NCI-H460 (cell line): ENCODE measurements at places on chromosomes 12 and 14.
A peak's percentile ranks its signal among the peaks of the same experiment; 100 is the strongest.

DNA sequence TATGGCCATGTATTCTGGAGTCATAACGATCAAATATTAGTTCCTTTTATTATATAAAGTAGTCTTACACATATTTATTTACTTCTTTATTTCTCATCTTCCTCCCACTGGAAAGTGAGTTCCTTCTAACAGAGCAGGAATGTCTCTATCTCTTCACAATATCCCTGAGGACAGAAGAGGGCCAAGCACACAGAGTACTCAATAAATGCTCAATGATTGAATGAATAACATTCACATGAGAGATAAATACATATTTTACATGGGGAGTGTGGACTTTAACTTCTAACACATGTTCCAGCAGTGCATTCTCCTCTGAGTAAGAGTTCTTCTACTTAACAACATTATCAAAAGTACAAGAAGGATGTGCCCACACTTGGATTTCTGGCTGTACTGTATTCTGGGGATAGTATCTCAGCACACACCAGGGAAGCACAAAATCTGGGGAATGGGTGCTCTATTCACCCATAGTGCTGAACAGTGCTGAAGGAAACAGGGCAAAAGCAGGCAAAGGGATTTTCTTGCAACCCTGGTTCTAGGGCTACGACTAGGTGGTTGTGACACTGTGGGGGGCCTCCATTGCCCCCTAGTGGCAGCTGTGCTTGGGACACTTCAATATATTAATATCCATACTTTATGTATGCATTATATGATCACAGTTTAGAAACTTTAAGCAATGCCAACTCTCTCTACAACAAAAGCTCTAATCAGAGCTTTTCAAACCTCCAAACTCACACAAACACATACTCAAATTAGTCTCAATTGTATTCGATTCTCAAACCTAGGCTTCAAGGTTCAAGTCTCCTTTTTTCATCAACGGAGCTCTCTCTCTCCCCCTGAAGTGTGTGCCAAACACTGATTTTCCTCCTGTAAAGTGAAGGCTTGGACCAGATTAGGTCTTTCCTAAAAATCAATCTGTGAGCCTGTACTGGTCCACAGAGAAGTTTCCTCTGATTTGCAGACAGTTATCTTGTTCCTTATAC lies 115.5 kb downstream of the SLC2A13 start:
- DNase-seq, result peak; percentile 39

DNA sequence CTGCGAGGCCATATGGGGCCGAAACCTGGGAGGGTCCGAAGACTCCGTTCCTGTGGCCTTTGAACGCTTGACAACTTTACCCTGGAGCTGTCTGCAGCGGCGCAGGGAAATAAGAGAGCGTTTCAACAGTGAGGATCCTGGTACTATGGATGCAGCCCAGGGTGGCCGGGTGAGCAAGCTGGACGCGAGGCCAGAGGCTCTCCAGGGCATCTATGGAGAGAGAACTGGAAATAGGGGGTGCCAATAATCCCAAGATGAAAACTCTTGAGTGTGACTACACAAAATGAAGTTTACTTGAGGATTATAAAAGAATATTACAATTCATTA lies 1.1 kb upstream of the ABCC9 start:
- no peak for DNase-seq

- DNase-seq, result no peak
These were observed 46.7 kb downstream of the WBP11 start for GRCh38 chr12:14756334-14757143.

- no peak for DNase-seq
These were observed 18.6 kb upstream of the ABCD2 start for GRCh38 chr12:39638178-39638577.

GRCh38 chr14:52974406-52974805 lies 23.6 kb upstream of the FERMT2 start:
- no peak for DNase-seq

DNA sequence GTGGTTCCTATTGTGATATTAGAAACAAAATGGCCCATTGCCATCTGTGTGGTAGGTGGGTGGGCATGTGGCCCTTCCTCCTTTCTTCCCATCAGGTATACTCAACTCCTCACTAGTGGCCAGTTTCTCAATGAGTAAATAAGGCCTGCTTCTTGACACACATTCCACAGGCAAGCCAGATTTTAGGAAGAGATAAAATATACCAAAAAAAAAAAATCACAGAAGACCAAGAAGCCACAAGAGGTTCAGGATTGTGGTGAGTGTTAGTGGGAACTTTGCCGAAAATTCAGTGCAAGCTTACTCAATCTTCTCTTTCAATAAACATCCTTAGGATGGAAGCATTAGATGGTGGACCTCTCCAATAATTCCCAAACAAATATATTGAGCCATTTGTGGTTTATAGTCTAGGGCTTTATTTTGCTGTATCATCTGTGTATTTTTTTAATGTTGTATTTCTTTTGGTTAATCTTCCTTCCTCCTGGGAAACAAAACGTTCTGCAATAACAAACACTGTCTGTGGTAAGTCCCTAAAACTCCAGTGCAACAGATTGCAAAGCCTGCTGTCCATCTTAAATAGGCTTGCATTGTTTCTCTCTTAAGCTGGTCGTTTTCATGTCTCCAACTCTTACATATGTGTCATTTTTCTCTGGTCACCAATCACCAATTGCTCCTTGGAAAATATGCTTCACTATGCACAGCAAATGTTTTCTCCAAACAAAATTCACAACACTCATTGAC lies 289.9 kb upstream of the KITLG start:
- DNase-seq, result no peak

- DNase-seq, result no peak
These were observed 15.6 kb downstream of the TRMT61A start for GRCh38 chr14:103544388-103545218.

GRCh38 chr14:26811756-26812305 lies 214.0 kb upstream of the NOVA1 start:
- DNase-seq, result no peak

- no peak for DNase-seq
These were observed 136.4 kb downstream of the KIF26A start for GRCh38 chr14:104274806-104275205.

GRCh38 chr12:121114019-121114639 lies 18.5 kb upstream of the P2RX7 start:
- no peak for DNase-seq
